ENCODE measurements at places on chromosomes 4 and X. TPM values are rescaled to one million over a fixed set of nuclear protein-coding genes. Genes with fewer than 3 reads are reported as not detected.
A peak's percentile ranks its signal among the peaks of the same experiment; 100 is the strongest.

SERPINA7 gene
- total RNA-seq = not detected

NEUROG2 gene
- not detected for total RNA-seq

NHSL2 gene
- 8.1 TPM for total RNA-seq

DNA sequence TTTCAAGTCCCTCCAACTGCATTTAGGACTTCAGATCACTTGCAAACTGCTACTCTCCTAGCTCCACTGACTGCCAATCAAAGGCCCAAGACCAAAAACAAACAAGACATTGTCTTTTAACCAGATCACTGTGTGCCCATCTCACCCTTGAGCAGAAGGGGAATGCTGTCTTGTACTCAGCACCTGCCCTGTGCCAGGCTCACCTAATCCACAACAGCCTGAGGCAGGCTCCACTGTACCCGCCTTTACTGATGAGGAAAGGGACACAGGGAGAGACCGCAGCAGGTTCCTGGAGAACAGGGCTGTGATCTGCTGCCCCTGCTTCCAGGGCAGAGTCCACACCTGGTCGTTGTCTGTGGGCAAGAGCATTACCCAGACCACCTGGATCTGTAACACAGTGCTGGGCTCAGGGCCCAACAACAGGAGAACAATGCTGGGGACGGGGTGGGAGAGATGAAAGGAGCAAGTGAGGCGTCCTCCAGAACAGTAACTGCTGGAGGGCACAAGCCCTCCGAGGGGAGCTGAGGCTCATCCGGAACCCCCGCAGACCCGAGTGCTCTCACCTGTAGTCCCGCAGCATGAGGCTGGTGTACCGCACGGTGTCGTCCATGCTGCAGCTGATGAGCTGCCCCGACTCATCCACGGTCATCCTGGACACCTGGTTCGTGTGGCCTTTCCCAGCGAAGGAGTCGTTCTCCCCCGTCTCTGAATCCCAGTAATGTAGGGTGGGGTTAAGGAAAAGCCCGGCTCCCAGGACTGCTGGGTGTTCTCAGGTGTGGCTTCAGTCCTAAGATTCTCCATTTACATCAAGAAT is 33.9 kb downstream of the WDR1 start:
- peak; percentile 30 for DNase-seq

- no peak for DNase-seq
These were observed 98.5 kb upstream of the ELOVL6 start for GRCh38 chr4:110296892-110297291.

- DNase-seq = peak; percentile 90
These were observed 1.4 kb downstream of the SLC16A2 start for GRCh38 chrX:74422576-74423288.

- no peak for DNase-seq
These were observed 5.9 kb downstream of the CRMP1 start for GRCh38 chr4:5887011-5887360.

- no peak for DNase-seq
These were observed 46.7 kb downstream of the DDX53 start for GRCh38 chrX:23046443-23046842.

DNA sequence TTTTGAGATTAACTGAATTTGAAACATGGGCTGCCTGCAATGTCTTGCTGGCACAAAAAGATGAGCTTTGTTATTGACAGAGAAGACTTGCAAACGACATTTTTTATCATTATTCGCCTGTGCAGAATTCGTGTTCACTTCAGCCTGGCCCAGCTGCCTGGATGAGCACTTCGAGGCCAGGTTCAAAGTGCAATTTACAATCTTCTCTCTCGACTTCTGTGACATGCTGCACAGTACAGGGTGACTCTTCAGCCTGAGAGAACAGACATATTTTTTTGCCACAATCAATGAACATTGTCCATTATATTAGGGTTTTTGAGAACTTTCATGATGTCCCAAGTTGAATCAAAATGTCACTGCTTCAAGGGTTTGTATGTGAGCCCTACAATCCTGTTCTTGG is 616.5 kb downstream of the SMARCA1 start:
- peak; percentile 10 for DNase-seq

- no peak for DNase-seq
These were observed 34.9 kb downstream of the MGST2 start for GRCh38 chr4:139700568-139700967.

- no peak for DNase-seq
These were observed 11.6 kb downstream of the POLR2B start for GRCh38 chr4:56990109-56990905.

- no peak for DNase-seq
These were observed 19.4 kb downstream of the SPRY1 start for GRCh38 chr4:123415977-123416376.

Measured in right cardiac atrium (tissue), 5 donors.